CD4-positive, alpha-beta memory T cell (primary cell): ENCODE measurements at places on chromosomes 7 and 10.

- DNase-seq: no peak
Observed at GRCh38 chr10:118370499-118370898, 28.4 kb upstream of the FAM204A start.

- no peak for DNase-seq
Observed at GRCh38 chr7:109890622-109891021, 1200.3 kb upstream of the LRRN3 start.

DNA sequence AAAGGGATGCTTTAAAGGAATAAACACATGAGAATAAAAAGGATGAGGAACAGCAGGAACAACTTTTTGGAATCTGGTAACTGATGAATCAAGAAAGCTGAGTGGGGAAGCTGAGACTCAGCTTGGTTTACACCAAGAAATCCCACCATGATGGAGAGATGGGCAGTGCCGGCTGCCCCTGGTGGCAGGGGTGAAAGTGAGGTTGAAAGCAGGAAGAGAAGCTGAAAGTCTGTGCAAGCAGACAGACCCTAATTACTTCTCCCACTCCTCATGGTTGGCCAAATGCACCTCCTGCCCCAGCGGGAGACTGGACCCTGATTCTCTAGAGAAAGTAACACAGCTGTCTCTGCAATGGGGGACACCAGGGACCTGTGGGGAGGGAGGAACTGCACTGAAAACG is 57.6 kb upstream of the NANOS1 start:
- DNase-seq: no peak

DNA sequence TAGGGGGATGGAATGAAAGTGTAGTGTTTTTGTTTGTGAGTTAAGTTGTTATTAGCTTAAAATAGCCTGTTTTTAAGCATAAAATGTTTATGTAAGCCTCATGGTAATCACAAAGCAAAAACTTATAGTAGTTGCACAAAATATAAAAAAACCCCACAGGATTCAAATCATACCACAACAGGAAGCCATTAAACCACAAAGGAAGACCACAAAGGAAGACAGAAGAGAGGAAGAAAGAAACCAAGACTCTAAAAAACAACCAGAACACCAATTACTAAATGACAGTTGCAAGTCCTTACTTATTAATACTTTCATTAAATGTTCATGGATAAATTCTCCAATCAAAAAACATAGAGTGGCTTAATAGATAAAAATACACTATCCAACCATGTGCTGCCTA is 63.6 kb downstream of the ANKRD7 start:
- DNase-seq: peak; percentile 2

DNA sequence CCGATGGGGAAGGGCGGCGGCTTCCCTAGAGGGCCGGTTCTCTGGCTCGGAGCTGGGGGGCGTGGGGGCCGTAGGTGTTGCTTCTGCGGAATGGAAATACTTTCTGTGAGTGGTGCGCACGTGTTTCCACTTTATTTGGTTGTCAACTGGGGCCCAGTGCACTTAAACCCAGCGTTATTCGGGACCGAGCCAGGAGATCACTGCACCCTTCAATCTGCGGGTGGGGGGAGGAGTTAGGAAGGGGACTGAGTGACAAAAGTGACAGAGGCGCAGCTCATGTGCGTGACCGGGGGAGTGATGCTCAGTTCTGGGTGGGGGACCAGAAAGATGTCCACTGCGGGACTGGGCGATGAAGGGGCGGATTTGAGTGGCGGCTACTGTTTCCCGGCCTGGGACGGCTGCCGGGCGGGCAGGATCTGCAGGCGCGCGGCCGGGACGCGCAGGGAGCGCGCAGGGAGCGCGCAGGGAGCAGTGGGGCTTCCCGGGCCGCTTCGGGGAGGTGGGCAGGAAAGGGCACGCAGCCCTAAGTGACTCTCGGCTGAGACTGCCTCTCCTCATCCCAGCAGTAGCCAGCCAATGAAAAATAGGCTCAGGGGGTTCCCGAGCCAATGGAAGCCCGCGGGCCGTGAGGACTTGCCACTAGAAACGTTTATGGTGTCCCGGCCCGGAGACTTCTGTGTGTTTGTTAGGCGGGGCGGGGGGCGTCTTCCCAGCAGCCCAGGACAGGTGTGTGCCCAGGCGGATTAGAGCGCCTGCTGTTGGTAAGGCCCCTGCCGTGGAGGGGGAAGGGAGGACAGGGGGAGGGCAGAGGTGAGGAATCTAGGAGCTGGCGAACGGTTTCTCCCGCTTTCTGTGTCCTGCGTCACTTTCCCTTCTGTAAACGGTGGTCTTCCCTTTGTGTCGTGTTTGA is 54.3 kb upstream of the KDM7A start:
- peak; percentile 52 for DNase-seq

DNA sequence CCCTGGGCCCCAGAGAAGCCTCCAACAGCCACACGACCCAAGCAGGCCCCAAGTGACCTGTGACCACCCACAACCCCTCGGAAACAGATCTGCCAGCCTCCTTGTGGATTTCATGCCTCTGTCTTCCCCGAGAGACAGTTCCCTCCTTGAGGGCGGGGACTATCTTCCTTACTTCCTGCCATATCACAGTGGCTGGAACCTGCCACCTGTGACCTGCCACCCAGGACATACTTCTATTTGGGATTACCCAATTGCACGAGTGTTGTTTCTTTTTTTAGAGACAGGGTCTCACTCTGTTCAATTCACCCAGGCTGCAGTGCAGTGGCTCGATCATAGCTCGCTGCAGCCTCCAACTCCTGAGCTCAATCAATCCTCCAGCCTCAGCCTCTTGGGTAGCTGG is 25.9 kb downstream of the TNRC18 start:
- DNase-seq: peak; percentile 11
